ENCODE measurements at places on chromosomes 1 and 21.

DNA sequence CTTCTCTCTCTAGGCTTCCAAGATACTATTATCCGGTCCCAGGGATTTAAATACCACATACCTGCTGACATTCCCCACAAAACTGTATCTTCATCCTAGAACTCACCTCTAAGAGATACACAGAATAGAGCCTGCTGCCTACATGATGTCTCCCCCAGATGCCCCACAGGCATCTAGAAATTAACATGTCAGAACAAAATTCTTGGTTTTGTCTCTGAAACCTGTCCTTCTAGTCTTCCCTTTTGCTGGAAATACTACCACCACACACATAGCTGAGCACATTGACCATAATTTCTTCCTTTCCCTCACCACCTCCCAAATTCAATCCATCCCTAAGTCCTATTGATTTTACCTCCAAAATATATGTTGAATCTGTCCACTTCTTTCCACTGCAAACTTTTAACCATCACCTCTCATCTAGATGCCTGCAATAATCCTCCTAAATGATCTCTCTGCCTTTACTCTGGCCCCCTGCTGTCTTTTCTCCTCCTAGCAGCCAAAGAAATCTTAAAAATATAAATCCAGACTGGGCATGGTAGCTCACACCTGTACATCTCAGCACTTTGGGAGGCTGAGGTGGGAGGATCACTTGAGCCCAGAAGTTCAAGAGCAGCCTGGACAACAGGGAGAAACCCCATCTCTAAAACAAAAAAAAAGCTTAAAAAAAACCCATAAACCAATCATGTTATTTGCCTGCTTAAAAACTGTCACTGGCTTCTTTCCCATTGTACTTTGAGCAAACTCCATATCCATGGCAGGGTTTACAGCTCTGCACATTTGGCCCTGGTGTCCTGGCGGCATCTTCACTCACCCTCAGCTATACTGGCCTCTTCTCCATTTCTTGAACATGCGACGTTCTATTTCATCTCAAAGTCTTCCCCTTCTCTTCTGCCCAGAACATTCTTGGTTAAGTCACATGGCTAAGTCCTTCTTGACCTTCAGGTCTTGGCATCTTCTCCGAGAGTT lies 6.2 kb upstream of the FAM76A start:
- no peak for DNase-seq

DNA sequence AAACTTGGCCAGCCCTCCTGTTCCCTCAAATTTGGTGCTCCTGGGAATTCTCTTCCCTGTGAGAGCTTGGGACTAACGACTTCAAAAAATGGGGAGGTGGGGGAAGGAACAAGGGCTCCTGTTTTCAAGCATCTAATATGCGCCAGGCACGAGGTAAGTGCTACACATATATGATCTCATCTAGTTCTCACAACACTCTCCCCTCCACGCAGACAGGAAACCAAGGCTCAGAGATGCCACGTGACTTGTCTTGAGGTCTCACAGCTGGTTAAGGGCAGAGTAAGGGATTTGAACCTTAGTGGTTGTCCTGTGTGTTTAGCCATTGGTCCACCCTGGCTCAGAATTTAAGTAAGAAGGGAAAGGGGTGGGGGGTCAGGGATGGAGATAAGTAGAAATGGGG lies 125.9 kb downstream of the DMRTB1 start:
- no peak for DNase-seq

- no peak for DNase-seq
These were observed 5.4 kb downstream of the FAM3B start for GRCh38 chr21:41321908-41322495.

- DNase-seq = no peak
These were observed 32.7 kb upstream of the SYCP1 start for GRCh38 chr1:114821978-114822377.

GRCh38 chr21:15061747-15062605 lies 2.8 kb downstream of the NRIP1 start:
- DNase-seq = no peak
